ENCODE measurements at places on chromosomes 6 and 20. TPM values are rescaled to one million over a fixed set of nuclear protein-coding genes. Genes with fewer than 3 reads are reported as not detected.

The AIF1 gene
- total RNA-seq = not detected

The TXLNB gene
- total RNA-seq = not detected

The RBM24 gene
- 9.3 TPM for total RNA-seq

The HEBP2 gene
- 36.9 TPM for total RNA-seq

The SLC22A7 gene
- total RNA-seq = not detected

The TRIM15 gene
- not detected for total RNA-seq

The TRAPPC3L gene
- total RNA-seq = not detected

The RIPK1 gene
- 12.6 TPM for total RNA-seq

The DZANK1 gene
- 3.0 TPM for total RNA-seq

The LY6G6D gene
- total RNA-seq = not detected

The CRISP3 gene
- not detected for total RNA-seq

The CST7 gene
- total RNA-seq = not detected

The ABCF1 gene
- 46.8 TPM for total RNA-seq

The RAET1L gene
- 0.44 TPM for total RNA-seq

The SLC18B1 gene
- 5.9 TPM for total RNA-seq

The SLC26A8 gene
- total RNA-seq = not detected

The ASCC3 gene
- total RNA-seq = 16.8 TPM

The CALHM5 gene
- total RNA-seq = 0.05 TPM

The THEMIS gene
- not detected for total RNA-seq

The NMBR gene
- not detected for total RNA-seq

The SLC17A4 gene
- not detected for total RNA-seq

The PRL gene
- not detected for total RNA-seq

The FILIP1 gene
- total RNA-seq = 0.30 TPM

The SIGLEC1 gene
- total RNA-seq = not detected

The BCAS1 gene
- 0.37 TPM for total RNA-seq

The CCN6 gene
- not detected for total RNA-seq

The HMGCLL1 gene
- 0.14 TPM for total RNA-seq

The DEFB132 gene
- total RNA-seq = not detected

The ANGPT4 gene
- total RNA-seq = not detected

The HLA-DRA gene
- not detected for total RNA-seq

The CLDN20 gene
- not detected for total RNA-seq

The PAX1 gene
- total RNA-seq = not detected

The GDAP1L1 gene
- not detected for total RNA-seq

The TMEM74B gene
- 3.7 TPM for total RNA-seq

The MYT1 gene
- total RNA-seq = not detected

The TSPO2 gene
- total RNA-seq = not detected

The CEP85L gene
- total RNA-seq = 1.7 TPM

The PRR18 gene
- 0.11 TPM for total RNA-seq

The SERPINB6 gene
- total RNA-seq = 133 TPM

The SLPI gene
- 11.8 TPM for total RNA-seq

The PGC gene
- total RNA-seq = not detected

The KIZ gene
- 4.4 TPM for total RNA-seq

The CRISP2 gene
- total RNA-seq = not detected

The VAPB gene
- 53.8 TPM for total RNA-seq

The ABHD16B gene
- not detected for total RNA-seq

The DACT2 gene
- total RNA-seq = 0.15 TPM

The BPI gene
- not detected for total RNA-seq

The ARFGEF3 gene
- 0.58 TPM for total RNA-seq

The EYA4 gene
- 10.0 TPM for total RNA-seq

All from A549 treated with GW870086 at 1 μM for 4 hours (cell line).